ENCODE measurements at places on chromosomes 7 and 10. TPM values are rescaled to one million over a fixed set of nuclear protein-coding genes. Genes with fewer than 3 reads are reported as not detected.

The SP8 gene
- total RNA-seq = not detected

The CASP7 gene
- total RNA-seq = 12.4 TPM

The CAMK1D gene
- 0.15 TPM for total RNA-seq

The GIMAP1 gene
- total RNA-seq = not detected

The VAX1 gene
- total RNA-seq = not detected

The CTAGE4 gene
- 0.46 TPM for total RNA-seq

The RAPGEF5 gene
- total RNA-seq = 7.6 TPM

The HGF gene
- 0.04 TPM for total RNA-seq

The CHAT gene
- not detected for total RNA-seq

The FIGNL1 gene
- total RNA-seq = 6.6 TPM

The OIT3 gene
- not detected for total RNA-seq

The PAPOLB gene
- not detected for total RNA-seq

The FEZF1 gene
- not detected for total RNA-seq

The PLXNA4 gene
- total RNA-seq = under 0.01 TPM

The EN2 gene
- not detected for total RNA-seq

The C10orf53 gene
- not detected for total RNA-seq

The PAX4 gene
- not detected for total RNA-seq

The CCDC6 gene
- total RNA-seq = 25.4 TPM

The CALML5 gene
- not detected for total RNA-seq

The TMEM72 gene
- total RNA-seq = not detected

The ADAMTS14 gene
- total RNA-seq = not detected

The SEMA3D gene
- total RNA-seq = 0.04 TPM

The PRSS37 gene
- not detected for total RNA-seq

The METTL27 gene
- 3.2 TPM for total RNA-seq

Measured in hair follicular keratinocyte (primary cell).